Endothelial cell (in vitro differentiated cells): ENCODE measurements at places on chromosomes 2 and 18.

DNA sequence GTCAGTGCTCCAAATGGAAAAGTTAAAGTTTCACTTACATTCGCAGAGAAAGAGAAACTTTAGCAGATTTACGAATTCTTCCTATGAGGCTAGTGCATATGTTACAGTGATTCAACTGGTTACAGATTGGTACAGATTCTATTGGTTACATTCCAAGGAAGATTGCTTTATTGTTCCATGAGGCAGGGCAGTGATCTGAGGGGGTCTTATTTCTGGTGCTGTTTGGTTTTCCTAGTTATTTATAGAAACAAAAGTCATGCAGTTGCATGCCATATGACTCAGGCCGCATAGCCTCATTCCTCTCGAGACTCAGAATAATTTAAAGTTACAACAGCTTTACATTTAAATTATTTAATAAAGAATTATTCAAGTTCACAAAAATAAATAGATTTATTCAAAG is 385.4 kb upstream of the SYT4 start:
- no peak for DNase-seq

DNA sequence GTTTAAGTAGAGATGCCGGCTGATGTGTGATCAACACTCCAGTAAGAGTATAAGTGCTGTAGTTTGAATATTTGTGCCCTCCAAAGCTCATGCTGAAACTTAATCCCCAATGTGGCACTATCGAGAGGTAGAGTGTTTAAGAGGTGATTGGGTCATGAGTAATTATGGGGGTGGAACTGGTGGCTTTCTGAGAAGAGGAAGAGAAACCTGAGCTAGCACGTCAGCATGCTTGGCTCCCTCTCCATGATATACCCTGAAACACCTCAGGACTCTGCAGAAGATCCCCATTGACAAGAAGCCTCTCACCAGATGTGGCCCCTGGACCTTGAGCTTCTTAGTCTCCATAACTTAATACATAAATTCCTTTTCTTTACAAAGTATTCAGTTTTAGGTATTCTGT is 584.8 kb downstream of the TSN start:
- no peak for DNase-seq

- DNase-seq, result no peak
Observed at GRCh38 chr2:33205693-33206434, 259.1 kb downstream of the LTBP1 start.

DNA sequence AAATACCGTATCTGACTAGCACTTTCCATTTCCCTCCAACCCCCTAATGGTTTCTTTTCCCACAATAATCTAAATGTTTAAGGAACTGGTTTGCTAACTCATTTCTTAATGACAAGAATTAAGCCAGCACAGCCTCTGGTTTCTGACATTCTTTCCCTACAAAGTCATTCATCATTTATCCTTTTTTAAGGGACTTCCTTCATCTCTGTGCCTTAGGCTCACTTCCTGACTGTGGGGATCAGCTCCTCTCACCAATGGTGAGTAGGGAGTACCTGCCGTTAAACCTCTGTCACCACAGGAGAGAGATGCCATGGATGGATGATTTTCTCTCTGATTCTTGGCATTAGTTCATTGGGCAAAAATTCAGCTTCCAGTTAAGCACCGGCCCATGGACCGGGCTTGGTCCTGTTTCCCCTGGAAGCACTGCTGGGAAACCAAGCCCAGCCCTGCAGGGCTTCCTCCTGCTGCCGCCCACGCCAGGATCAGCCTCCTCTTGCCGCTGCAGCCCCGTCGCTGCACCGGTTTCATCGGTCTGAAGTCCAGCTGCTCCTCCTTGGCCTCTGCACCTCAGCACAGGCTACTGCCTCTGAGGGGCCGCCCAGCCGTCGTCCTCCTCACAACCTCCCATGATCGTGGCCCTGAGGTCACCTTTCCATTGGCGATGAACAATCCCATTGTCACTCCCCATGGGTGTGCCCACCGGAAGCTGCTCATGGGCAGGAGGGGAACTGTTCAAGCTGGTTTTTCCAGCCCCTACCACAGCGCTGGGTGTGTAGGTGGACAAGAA is 64.0 kb upstream of the ZNF516 start:
- no peak for DNase-seq

DNA sequence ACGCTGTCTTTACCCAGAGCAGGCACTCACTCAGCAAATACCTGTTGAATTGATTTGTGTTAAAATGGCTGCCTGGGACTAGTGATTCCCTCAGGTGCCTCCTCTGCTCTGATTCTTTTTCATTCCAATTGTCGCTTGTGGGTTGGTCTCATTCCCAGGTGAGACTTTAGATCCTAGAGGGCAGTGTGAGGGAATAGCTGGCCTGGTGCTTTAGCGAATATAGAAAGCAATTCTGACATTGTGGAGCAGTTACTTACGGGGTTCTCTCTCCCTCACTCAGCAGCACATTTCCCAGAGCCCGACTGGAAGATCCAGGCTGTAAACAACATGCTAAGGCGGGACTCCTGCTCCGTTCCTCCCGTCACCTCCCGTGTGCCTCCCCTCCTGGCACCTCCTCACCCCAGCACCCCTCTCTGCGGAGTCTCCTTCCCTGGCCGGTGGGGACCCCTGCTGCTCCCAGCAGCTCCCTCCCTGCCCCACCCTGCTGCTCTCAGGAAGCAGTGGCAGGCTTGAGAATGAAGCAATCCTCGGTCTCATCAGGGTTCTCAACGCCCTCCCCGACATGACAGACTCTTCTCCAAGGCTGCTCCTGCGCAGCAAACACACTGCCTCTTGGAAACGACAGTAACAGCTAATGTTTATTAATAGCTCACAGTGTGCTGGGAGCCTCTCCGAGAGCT is 26.9 kb downstream of the CELF4 start:
- DNase-seq, result no peak

DNA sequence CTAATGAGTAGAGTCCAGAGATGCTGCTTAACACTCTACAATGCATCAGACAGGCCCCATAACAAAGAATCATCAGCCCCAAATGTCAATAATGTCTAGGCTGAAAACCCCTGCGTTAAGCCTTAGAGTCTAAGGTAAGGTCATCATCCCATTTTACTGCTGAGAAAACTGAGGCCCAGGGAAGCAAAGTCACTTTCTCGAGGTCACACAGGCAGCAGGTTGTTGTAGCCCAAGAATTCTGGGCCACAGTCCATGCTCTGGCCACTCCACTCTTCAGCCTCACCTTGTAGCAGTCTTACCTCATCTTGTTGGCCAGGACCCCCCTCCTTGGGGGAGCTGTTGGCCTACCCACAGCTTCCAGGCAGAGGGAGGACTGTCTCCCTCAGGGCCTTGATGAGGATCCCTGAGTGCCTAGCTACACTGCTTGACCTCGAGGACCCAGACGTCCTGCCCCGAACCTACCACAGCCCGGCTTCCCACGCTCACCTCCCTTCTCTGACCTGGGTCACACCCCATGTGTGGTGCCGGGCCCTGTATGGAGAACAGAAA is 54.4 kb downstream of the SMAD7 start:
- DNase-seq, result no peak

DNA sequence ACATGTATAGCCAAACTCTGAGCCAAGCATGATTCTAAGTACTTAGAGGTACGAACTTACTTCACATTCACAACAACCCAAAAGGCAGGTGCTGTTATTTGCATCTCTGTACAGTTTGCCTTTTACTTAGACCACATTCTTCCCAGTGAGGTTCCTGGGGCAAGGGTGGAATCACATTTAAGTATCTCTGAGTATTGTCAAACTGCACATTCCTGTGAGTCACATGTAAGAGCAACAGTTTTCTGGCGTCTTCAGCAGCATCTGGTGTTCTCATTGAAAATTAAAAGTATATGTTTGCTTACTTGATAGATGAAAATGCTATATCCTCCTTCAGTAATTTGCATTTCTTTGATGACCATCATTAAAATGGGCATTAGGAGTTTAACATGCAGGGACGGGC is 119.1 kb downstream of the UXS1 start:
- no peak for DNase-seq

DNA sequence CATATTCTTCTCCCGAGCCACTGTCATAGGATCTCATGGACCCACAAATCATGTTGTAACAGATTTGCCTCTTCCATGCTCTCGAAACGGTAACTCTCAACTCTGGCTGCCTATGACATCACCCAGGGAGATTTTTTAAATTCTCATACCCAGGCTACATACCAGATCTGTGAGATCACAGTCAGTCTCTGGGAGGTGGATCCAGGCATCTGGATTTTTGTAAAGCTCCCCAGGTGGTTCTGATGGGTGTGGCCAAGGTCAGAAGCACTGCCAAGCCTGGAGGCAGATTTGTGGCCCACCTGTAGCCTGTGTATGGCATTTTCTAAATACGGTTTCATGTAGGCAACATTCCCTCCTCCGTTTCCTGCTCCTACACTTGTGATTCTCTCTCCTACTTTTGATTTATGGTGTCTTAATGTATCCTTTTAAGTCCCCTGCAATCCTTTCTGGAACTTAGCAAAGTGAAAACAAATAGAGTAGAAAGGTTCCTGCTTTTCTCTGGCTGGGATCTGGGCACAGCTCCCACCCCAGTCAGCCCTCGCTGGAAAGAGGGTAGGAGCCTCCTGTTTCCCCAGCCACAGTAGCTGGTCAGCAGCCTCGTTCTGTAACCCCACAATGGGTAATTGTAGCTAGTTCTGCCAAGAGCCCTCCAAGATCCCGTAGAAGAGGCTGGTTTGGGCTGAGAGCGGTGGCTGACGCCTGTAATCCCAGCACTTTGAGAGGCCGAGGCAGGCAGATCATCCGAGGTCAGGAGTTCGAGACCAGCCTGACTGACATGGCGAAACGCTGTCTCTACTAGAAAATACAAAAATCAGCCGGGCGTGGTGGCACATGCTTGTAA is 96.2 kb downstream of the KLHL29 start:
- DNase-seq, result no peak

DNA sequence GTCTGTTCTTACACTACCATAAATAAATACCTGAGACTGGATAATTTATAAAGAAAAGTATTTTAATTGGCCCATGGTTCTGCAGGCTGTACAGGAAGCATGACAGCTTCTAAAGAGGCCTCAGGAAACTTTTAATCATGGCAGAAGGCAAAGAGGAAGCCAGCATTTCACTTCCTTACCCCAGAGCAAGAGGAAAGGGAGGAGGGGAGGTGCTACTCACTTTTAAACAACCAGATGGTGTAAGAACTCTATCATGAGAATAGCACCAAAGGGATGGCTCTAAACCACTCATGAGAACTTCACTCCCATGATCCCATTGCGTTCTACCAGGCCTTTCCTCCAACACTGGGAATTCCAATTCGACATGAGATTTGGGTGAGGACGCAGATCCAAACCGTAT is 344.4 kb upstream of the SLC39A10 start:
- no peak for DNase-seq

- no peak for DNase-seq
Observed at GRCh38 chr2:218885981-218886947, 5.6 kb downstream of the WNT10A start.

DNA sequence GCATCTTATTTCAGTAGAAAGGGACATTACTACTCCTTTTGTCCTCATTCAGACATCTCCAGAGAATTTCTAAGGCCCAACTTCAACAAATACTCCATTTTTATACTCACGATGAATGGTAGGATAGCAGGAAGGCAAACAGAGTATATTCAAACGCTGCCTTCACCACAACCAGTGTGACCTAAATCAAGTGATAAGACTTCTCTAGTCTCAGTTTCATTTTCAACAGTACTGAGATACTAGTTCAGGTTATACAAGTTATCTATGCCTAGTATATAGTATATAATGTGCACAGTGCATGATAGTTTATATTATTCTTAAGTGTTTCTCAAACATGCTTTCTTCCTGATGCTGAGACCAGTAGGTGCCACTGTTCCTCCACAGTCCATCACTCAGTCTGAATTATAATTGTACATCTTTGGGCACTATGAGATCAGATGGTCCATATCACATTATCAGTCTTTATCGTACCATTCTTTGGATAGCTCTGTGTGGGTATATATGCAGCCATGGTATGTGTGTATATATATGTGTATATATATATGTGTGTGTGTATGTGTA is 66.3 kb upstream of the RPE start:
- no peak for DNase-seq

DNA sequence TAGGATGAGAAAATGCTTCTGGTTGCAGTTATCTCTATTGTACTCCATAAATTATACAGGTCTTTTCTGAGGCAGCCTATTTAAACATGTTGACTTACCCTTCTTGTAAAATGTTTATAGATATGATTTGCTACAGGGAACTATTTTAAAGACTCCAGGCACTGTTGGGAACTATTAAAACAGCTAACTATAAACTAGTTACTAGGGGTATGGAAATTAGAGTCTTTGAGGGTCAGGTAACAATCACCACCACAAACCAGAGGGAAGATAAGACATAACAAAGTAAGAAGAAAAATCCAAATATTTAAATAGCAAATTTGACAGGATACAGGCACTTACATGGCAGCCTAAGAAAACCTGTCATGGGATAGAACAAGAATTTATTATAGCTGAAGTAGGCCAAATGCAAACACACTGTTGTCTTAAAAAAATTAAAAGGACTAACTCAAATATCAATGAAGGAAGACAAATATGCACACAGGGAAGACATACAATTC is 251.0 kb upstream of the CWC22 start:
- DNase-seq, result no peak

DNA sequence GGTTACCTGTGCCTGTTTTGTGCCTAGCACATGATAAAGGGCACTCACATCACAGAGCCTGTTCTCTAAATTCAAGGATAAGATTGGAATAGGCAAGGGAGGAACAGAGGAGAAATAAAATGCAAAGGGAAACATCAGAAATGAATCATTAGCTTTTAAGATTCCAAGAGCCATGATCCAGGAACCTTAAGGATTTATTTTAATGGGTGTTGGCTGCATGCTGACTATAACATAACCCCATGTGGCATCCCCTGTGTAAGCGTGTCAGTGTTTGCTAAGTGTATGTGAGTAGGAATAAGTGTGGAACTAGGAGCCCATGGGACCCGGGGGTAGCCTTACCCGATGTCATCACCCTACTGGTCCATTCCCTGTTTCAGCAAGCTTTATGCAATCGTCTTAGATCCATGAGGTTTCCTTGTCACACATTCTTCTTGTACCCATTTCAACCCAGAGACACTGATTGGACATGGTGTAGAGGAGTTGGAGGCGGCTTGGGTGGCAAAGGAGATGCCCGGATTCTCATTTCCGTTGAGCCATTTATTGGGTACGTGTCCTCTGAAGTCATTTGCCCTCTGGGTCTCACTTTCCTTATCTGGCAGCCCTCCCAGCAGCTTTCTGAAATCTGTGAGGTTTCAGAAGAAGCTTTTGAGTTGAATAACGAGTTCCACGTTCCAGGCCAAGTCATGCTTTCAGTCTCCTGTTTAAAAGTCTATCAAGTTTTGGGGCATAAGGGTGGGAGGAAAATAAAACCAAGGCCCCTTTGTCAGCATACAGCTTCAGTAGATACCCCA is 117.0 kb downstream of the MGAT5 start:
- no peak for DNase-seq
